ENCODE measurements at places on chromosomes 5 and 9.

DNA sequence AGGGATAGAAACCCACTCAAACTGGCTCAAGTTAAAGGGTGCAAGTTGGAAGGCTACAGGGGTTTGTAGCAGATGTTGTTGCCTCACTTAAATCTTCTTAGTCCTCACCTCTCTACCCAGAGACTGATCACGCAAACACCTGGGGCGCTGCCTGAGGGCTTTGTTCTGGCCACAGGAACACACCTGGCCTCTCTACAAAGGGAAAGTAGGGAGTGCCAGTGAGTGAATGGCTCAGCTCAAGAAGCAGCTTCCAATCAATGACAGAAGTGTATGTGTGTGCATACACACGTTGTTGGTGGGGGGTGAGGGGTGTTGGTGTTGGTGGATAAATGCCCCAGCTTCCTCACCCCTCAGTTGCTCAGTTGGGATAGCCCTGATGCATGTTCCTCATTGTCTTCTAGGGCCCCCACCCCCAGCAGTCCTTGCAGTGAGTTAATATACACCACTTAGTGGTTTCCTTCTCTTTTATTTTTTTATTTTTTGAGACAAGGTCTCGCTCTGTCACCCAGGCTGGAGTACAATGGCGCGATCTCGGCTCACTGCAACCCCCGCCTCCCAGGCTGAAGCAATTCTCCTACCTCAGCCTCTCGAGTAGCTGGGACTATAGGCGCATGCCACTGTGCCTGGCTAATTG lies 30.6 kb upstream of the CTNNA1 start:
- DNase-seq: no peak

GRCh38 chr9:137588891-137589290 lies 1.4 kb downstream of the ZMYND19 start:
- no peak for DNase-seq

DNA sequence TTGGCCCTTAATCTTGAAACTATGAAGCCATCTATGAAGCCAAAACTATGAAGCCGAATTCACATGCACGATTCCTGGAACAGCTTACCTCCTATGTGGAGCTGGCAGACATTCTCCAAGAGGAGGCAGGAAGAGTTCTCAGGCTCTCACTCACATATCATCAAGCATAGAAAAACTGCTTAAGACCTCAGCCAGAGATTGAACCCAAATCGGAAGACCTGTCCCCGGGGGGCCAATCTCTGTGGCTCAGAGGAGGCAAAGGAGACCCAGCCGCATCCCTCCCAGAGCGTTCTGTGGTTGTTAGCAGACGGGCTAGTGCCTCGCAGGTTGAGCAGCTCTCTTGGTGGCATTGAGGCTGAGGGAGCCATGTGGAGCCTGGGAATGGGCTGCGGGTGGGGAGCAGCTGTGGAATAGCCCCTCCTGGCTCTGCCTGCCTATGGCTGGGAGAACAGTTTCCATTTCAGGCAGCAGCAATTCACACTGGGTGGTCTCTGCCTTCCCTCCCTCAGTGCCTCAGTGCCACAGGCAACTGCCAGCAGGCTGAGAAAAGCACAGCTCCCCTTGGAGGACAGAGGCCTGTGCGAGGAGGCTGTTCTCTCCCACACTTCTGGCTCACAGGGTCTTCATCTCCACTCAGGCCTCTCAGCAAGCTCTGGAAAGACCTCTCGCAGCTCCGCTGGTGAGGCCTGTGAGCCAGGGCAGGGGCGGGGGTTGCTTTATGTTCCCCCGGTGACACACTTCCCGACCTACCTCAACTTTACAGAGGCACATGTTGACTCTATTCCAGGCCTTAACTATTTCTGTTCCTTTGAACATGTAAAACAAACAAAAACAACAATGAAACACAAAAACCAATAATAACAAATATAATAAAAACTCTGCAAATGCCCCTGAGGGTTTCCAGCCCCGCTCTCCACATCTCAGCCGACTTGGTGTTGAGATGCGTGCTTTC lies 17.4 kb upstream of the TMEM174 start:
- no peak for DNase-seq

DNA sequence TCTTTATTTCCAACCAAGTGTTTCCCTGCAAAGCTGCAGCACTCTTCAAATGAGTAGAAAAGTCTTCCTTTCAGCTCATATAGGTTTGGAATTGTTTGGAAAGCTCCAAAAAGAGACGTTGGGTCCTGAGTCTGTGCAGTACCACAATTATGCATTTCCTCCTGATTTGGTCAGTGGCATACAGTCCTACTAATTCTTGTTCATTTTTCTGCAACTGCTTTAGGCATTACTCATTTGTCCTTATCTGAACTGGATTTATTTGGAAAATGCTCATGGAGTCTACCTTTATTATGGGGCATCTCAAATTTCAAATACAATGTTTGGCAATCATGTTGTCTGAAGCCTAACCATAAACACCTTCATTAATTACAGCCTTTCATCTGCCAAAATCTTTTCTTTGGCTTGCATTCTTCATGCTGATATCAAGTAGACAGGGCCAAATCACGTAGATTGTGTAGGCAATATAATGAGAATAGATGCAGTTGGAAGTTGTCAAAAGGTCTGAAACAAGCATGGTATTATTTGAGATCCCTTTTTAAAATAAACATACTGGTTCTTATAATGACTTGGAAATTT lies 232.8 kb downstream of the TLE1 start:
- DNase-seq: no peak

- no peak for DNase-seq
These were observed 61.8 kb downstream of the ABCA1 start for GRCh38 chr9:104866191-104866590.

DNA sequence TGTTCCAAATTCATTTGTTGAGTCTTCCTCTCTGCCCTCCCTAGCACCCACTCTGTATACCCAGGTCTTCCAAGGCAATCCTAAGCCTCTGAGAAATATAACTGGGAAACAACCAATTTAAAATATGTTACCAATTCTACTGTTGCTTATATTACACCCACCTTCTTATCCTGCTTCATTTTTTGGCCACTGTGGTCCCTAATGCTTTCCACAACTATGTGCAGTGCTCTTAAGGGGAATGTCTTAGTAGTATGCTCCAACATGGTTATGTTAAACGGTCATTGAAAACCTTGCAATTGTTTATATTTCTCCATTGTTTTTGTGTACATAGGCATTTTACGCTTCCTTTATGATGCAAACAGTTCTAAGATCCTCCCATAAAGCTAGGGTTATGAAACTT lies 273.1 kb upstream of the HAPLN1 start:
- no peak for DNase-seq

GRCh38 chr5:43302481-43302880 lies 10.7 kb downstream of the HMGCS1 start:
- no peak for DNase-seq

DNA sequence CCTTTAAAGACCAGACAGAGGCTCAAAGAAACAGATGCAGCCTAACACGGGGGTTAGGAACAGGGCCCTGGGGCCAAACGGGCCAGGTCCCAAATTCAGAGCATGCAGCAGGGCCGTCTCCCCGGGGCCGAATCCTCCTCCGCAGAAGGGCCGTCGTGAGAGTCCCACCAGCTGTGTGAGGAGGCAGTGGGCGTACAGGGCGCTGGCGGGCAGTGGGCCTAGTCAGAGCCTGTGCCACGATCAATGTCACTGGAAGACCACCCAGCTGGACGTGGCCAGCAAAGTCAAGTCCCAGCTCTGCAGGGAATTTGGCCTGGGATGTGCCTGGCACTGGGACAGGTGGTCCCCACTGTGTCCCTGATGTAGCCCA lies 15.8 kb upstream of the FCN2 start:
- no peak for DNase-seq

DNA sequence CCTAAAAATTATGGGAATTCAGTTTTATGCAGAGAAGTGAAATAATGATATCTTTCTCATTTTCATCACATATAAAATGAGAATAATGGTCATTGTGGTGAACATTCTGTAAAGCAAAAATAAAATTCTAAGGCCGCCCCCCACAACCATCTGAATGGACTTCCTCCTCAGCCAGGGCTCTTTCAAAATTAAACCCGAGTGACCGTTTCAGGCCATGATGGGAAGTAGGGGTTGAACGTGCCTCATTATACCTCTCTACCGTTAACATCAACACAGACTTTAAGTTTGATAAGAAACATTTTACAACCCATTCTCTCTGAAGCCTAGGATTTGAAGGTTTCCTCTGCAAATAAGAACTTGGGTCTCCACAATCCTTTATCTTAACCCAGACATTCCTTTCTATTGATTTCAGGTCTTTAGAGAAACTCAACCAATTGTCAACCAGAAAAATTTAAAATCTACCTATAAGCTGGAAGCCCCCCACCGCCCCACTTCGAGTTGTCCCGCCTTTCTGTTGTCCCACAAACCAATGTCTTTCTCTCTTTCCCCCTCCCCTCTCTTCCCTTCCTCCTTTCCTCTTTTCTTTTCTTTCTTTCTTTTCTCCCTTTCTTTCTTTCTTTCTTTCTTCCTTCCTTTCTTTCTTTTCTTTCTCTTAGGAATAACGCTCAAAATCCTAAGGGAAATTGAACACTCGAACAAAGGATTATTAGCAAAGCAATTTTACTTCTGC lies 1.7 kb upstream of the TMCO6 start:
- DNase-seq: no peak

- no peak for DNase-seq
These were observed 6.4 kb downstream of the FPGS start for GRCh38 chr9:127809002-127809539.

GRCh38 chr5:154273028-154273617 lies 82.6 kb downstream of the GALNT10 start:
- DNase-seq: no peak

DNA sequence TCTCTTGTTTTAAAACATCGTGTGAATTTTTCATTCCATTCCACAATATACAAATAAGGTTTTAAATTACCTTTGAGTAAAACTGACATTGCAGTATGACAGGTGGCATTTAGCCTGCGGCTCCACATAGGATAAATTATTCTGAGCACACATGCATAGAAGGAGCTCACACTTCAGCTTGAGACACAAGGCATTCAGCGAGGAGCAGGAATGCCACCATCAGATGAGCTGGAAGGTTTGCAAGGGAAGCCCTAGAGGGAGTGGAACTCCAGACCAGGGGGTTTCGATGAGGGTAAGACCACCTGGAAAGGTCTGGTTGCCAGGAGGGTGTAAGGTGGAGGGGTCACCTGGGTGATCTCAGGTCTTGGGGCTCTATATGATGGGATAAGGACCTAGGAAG lies 259.0 kb upstream of the ADRA1B start:
- DNase-seq: no peak

DNA sequence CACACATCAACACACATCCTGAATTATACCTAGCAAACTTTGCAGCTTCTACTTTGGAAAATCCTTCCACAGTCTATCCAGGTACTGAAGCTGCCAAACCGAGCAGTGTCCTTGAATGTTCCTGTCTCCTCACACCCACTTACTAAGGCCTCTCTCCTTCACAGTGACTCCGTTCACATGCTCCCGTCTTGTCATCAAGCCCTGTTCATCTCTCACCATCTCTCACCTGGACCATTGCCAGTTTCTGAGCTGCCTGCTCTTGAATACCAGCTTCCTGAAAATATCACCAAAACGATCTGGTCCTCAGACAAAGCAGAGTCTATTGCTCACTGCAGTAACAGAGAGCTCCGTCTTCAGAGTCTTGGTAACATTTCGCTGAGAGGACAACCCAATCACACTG lies 57.4 kb downstream of the GCNT1 start:
- DNase-seq: no peak

- DNase-seq: no peak
These were observed 172.8 kb upstream of the PITX1 start for GRCh38 chr5:135206862-135207261.

GRCh38 chr9:135670721-135671590 lies 7.8 kb downstream of the LCN9 start:
- no peak for DNase-seq
